ENCODE measurements at places on chromosomes 4 and X.

- no peak for DNase-seq
These were observed 63.0 kb upstream of the TRIM2 start for GRCh38 chr4:153141238-153141637.

DNA sequence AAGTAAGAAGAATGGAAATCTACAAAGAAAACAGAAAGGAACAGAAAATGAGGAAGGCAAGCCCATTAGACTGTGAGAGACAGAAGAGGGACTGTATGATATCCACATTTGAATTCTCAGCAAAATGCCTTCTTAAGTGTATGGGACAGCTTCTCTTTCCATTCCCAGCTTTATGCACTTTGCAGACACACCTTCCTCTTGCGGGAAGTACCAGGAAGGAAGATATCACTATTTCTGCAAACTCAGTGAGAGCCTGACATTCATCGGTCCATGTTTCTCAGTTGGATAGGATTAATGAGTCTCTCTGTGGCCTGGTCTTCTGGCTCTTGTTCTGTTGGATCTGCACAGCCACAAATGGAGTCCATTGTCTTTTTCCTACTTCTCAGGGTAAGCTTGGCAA lies 31.6 kb upstream of the DHX15 start:
- DNase-seq = no peak

DNA sequence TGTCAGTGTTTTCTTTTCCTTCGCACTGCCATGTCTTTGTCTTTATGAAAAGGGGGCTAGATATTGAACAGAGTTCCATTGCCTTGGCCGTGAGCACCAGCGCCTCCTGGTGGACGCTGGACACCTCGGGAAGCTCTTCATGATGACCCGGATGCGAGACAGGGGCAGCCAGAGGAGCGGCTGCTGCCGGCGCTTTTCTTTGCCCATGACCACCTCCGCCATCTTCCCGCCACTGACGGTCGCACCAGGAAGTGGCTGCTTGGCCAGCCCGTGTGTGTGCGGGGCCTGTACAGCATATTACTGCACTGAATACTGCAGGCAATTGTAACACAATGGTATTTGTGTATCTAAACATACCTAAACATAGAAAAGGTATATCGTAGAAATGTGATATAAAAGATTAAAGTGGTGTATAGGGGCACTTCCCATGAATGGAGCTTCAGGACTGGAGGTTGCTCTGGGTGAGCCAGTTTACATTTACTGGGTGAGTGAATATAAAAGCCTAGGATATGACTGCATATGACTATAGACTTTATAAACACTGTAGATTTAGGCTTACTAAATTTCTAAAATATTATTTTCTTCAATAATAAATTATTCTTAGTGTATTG lies 15.8 kb upstream of the GRIA2 start:
- DNase-seq = no peak

GRCh38 chr4:145183023-145183422 lies 2.6 kb upstream of the OTUD4 start:
- DNase-seq = no peak

DNA sequence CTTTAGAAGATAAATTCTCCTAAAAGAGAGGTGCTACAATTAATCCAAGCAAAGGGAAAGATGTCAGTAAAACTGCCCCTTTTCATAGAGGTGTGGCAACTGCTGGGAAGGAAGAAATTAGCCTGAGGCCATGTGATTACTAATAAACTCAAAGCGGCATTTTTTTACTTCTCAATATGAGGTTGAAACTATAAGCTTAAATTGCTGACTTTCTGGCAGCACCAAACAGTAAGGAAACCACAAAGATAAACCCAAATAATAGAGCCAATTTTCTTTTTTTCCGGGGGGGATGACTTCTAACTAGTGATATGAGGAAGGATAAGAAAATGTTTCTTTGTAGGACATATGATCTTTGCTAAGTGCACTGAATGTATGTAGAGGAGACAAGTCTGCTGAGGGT lies 30.9 kb downstream of the AR start:
- no peak for DNase-seq

- no peak for DNase-seq
These were observed 11.9 kb upstream of the MXD4 start for GRCh38 chr4:2273657-2274319.

- no peak for DNase-seq
These were observed 1673.8 kb upstream of the AGA start for GRCh38 chr4:179116011-179116410.

DNA sequence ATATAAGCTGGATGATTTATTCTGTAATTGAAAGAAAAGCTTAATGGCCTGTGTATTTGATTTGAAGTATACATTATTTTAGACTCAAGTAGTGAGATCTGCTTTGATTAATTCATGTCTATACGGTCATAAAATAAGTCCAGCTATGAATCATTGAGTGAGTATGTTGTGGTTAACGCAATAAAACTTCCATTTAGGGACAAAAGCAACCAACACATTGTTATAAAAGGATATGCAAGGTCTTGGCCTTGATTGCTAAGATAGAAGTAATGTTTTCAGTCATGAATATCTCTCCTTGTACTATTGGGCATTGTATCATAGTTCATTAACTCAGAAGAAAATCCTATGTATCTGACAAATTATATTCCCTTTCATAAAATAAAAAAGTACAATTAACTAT lies 162.1 kb downstream of the EPHA5 start:
- no peak for DNase-seq

DNA sequence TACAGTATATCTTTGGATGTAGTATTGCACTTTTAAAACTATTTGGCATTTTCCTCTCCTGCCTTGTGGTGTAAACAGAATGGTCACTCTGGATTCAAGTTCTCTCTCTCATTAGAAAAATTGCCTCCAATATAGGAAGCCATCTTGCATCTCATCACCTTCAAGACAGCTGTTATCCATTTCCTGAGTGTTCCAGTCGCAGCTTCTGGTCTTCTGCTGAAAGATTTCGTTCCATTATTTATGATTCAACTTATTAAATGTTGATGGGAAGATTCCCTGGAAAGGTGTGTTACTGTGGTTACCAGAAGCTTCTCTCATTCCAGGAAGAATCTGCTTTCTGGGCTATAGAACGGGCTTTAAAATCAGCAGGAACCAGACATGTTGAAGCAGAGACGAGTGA lies 568.3 kb upstream of the SLIT2 start:
- no peak for DNase-seq

DNA sequence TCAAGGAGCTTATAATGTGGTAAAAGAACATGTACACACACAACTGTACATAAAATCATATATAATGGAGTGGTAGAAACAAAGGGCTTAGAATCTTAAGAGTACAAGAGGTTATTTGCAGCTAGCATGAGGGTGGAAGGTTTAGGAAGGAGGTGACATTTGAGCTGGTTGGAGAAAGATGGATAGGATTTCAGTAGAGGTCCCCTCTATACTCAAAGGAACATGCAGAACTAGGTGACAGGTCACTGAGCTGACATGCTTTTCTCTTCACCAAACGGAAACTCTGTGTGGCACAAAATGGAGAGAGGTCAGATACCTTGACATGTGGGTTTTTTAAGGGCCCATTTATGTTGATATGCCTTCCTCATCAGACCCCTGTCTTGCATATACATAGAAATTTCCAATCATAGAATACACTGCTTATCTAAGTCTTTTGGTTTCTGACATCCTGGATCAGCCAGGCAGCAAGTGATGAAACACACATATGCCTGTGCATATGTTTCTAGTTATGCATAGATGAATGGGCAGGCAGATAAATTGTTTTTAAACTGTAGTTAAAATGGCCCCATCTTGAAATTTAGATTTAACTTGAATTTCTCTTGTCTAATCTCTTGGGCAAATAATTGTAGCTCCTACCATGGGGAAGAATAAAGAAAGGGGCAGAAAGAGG lies 29.3 kb downstream of the CLCN5 start:
- DNase-seq = no peak

DNA sequence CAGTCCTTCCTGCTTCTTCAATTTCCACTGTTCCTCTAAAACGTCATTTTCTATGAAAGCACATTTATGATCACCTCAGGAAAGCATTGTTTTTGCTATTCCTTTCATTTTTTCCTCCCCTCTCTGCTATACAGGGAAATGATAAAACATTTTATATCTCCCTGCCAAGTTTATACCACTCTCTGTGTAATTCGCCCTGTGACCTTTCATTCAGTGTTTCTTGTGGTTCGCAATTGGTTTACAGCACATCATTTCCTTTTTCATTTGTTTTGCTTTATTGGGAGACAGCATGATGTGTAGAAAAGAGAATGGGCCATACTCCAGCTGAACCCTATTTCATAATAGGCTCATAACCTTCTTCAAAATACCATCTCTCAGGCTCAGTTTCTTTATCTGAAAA lies 99.9 kb upstream of the RAPGEF2 start:
- no peak for DNase-seq

DNA sequence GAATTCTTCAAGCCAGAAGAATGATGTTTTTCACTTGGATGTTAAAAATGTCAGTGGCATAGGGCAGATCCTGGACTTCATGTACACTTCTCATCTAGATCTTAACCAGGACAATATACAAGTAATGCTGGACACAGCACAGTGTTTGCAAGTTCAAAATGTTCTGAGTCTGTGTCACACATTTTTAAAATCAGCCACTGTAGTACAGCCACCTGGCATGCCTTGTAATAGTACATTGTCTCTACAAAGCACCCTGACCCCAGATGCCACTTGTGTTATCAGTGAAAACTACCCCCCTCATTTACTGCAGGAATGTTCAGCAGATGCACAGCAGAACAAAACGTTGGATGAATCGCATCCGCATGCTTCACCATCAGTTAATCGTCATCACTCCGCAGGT lies 11.9 kb downstream of the ZBTB49 start:
- DNase-seq = no peak

DNA sequence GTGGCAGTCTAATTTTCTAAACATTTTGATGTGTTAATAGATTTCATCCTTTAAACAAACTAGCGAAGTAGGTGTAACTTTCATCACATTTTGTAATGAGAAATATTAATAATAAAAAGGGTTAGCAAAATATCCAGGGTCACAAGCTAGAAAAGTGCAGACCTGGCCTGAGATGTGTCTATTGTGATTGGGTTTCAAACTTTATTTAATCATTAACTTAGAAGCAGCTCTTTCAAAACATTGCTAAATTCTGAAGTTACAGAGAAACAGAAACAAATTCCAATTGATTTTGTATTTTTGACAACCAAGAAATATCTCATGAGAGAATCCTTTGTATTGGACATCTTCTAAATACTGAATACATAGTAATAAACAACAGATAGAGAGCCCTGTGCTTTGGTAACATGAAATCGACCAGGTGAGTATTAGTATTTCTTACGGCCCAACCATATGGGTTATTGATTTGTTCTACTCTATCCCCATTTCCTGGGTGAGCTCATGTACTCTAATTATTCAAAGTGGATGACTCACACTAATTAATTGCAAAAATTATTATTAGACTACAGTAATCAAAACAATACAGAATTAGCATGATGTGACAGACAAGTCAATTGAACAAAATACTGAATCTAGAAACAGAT lies 1093.8 kb upstream of the AGA start:
- no peak for DNase-seq

DNA sequence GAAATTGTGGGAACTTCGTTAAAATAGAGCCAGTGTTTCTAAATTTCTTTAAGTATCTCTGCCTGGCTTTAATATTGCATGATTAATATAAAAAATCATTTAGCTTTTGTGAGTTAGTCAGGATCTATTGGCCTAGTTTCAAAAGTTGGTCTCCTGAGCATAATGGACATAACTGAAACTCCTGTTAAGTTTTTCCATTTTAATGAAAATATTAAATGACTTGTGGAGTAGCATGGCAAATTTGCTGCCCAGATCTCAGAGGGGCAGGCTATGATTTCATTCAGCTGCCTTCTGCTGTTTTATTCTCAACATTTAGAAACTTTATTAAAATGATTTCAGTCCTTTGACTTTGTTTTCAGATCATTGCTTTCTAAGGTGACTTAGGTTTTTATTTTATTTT lies 962.9 kb upstream of the GRID2 start:
- no peak for DNase-seq

GRCh38 chr4:76872556-76872955 lies 25.4 kb downstream of the SOWAHB start:
- no peak for DNase-seq

GRCh38 chr4:130306566-130306965 lies 1210.6 kb downstream of the C4orf33 start:
- no peak for DNase-seq

GRCh38 chr4:158020176-158020575 lies 152.6 kb downstream of the GASK1B start:
- peak; percentile 97 for DNase-seq

GRCh38 chr4:89829470-89830138 lies 7.4 kb downstream of the SNCA start:
- no peak for DNase-seq

GRCh38 chr4:61431131-61431530 lies 231.0 kb downstream of the ADGRL3 start:
- DNase-seq = no peak

DNA sequence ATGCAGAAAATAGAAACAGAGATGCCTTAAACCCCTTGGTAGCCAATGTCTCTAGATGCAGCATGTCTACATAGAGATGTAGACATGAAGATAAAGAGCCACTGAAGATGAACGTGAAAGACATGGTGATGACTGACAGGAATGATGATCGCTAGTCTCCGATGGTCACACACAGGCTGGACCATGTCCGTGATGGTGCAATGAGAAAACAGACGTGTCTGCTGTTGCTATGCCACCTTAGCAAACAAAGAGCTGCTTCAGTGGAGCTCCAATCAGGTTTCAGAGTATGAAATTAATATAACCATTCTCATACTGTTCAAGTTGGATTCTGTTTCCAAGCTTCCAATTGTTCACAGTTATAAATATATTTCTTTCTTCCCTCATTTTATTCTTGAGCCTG lies 256.5 kb downstream of the CAMK2D start:
- DNase-seq = no peak

DNA sequence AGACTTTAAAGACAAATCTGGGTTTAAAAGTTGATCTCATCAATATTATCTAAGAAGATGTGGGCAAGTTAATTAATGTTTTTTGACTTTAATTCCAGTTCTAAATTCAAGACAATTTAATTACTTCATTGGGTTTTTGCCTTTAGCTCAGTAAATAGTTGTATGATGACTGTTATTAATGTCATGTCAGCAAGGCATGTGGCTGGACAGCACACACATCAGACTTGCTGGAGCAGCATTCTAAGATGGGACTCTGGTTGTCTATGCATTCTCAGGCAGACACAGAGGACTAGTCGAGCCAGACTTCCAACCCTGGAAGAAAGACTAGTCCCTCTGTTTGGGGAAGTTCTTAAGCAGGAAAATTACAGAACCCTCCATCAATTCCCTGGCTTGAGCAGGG lies 180.7 kb upstream of the GK2 start:
- no peak for DNase-seq

GRCh38 chr4:152785639-152786615 lies 6.2 kb downstream of the ARFIP1 start:
- no peak for DNase-seq

All from HFF-Myc (cell line).